ENCODE measurements at places on chromosomes 5 and 9. TPM values are rescaled to one million over a fixed set of nuclear protein-coding genes. Genes with fewer than 3 reads are reported as not detected.

Gene NMUR2
- not detected for total RNA-seq

Gene SPEF2
- 8.3 TPM for total RNA-seq

Gene TSTD2
- 26.7 TPM for total RNA-seq

Gene BTNL8
- total RNA-seq, result not detected

Gene C5orf58
- total RNA-seq, result not detected

Gene SYK
- 7.7 TPM for total RNA-seq

Gene CAVIN4
- 0.13 TPM for total RNA-seq

Gene IL5
- not detected for total RNA-seq

Gene AGTPBP1
- 62.4 TPM for total RNA-seq

Gene IRGM
- 2.0 TPM for total RNA-seq

Gene GABRA6
- not detected for total RNA-seq

DNA sequence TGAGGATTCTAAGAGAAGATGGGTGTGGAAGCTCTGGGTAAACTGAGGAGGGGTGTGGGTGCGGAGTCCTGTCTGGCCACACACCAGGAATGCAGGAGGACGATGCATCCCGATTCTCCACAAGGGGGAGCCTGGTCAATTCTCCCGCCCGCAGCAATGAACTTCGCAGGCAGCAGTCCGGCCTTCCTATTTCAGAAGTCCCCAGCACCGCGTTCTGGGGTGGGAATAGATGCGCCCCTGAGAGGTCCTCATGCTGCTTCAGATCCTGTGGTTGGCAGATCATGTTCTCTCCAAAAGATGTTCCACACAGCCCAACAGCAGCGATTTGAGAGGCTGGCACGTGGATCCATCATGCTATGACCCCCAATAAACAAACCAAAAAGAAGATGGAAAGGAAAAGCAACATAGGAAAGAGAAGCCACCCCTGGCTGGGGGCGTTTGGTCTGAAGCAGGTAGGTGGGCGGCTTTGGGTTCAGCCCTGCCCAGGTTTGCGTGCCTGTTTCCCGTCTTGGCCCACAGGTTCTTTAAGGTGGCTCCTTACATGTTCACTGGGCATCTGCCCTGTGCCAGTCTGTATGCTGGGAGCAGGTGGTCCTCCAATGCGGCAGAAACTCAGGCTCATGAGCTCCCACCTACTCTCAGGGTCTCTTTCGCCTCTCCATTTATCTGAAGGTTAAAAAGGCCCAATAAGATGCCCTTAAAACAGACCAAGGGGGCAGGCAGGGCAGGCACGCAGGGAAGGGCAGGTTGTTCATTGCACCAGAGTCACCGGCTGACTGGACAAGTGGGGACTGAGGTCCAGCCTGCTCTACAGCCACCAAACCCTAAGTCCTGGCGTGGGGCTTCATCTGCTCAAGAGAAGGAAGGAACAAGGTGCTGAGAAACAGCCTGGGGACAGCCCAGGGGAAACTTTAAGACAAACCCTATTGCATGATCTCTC lies 171.6 kb downstream of the PAX5 start:
- no peak for DNase-seq

DNA sequence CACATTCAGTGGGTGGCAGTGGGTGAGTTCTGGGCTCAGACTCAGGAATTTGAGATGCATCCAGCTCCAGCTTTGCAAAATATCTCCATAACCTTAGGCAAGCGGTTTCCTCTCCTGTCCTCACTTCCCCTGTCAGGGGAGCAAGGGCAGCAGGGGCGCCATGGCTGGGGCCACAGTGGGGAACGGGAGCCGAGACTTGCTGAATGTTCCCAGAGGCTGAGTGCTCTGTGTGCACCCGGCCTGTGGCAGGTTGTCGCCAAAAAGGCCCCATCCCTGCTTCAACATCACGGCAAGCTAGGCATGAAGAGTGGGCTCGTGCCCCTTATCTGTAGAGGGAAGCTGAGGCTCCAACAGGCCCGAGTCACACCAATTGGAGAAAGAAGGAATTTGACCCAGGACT lies 268.8 kb downstream of the NSG2 start:
- no peak for DNase-seq

GRCh38 chr9:76365028-76365427 lies 29.2 kb downstream of the RFK start:
- DNase-seq, result no peak

DNA sequence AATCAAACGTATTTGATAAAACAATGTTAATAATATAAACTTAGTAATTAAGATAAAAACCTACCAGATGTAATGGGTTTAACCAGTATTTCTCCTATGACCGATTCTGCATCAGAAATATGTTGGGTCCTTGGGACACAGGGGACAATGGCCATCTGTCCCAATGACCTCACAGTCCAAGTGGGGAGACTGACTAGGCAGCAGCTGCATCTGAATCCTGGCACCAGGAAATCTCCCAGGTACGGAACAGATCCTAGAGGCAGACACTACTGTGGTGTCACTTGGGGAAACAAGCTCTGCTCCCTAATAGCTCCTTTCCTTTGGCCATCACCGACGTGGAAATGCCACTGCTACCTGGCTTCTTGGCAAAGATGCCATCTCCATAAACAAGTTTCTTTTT lies 81.8 kb upstream of the SARDH start:
- DNase-seq, result no peak

DNA sequence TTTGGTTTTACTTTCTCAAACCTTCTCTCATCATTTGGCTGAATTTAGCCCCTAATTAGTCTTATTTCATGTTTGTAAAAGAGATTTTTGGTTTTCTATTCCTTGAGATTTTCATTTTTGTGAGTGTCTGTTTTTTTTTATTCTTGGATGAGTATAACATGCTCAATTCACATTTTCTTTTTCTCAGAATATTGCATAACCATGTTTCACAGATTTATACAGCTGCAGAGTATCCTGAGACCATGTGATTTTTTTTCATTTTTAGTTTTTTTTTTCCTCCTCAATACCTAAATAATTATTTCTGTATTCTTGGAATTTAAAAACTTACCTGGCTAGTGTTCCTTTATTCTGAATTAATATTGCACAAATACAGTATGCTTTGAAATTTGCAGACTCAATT lies 361.9 kb downstream of the SEMA5A start:
- no peak for DNase-seq

GRCh38 chr5:92409134-92409533 lies 1026.0 kb upstream of the ARRDC3 start:
- no peak for DNase-seq

DNA sequence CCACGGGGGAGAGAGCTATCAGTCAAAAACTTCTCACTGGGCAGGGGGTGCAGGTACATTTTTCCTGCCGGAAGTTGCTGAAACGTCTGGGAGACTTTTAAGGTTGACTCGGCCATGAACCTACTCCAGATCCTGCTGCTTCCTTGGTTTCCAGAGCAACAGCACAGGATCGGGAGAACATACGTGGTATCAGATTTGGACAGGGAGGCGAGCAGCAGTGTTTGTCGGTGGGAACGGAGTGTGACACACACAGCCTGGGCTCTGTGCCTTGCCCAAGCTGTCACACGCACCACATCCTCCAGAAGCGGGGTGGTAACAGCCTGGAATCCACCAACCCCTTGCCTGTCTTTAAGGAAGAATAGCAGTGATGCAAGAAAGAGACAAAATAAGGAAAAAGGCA lies 276.5 kb downstream of the SLIT3 start:
- no peak for DNase-seq

DNA sequence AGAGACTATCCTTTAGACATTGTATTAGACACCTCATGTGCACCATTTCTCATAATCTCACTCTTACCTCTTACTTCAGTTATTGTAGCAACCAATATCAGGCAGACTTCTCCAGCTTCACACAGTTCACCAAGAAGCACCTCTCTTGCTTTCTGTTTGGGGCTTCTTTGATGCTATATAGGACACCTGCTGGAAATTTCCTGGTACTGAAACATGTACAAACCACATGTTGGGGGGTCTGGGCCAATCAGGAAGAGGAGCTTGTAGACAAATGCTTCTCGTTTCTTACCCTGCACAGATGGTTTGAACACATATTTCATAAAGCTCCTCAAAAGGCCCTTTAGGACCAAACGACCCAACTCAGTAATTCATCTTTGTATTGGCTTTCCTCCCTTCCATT lies 212.1 kb downstream of the IZUMO3 start:
- no peak for DNase-seq

GRCh38 chr9:113543982-113544303 lies 80.4 kb downstream of the RGS3 start:
- DNase-seq, result no peak

- DNase-seq, result no peak
Measured at GRCh38 chr5:151258201-151258611, 5.2 kb downstream of the GM2A start.

GRCh38 chr9:1514250-1514649 lies 464.1 kb downstream of the DMRT2 start:
- no peak for DNase-seq

GRCh38 chr9:70012569-70012968 lies 31.1 kb upstream of the MAMDC2 start:
- no peak for DNase-seq

GRCh38 chr9:5326893-5327548 lies 12.7 kb downstream of the RLN1 start:
- peak; percentile 13 for DNase-seq

GRCh38 chr5:77546-77945 lies 14.4 kb upstream of the PLEKHG4B start:
- DNase-seq, result no peak

DNA sequence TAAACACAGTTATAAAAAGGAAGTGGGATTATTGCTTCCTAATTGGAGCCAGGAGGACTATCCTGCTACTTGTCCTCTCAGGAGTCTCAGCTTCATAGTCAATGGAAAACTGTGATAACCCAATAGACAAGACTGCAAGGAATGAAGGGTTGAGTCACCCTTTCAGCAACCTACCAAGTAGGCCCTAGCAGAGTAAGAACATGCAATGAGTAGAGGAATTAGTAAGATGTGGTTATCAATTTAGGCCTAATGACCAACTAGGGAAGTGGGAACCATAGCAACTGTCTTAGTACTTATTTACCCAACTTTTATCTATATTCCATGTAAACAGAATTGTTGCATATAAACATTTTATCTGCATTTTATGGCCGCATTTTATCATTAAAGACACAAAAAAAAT lies 310.1 kb downstream of the RFX3 start:
- DNase-seq, result no peak

- no peak for DNase-seq
Measured at GRCh38 chr5:152397581-152397980, 7.5 kb downstream of the NMUR2 start.

DNA sequence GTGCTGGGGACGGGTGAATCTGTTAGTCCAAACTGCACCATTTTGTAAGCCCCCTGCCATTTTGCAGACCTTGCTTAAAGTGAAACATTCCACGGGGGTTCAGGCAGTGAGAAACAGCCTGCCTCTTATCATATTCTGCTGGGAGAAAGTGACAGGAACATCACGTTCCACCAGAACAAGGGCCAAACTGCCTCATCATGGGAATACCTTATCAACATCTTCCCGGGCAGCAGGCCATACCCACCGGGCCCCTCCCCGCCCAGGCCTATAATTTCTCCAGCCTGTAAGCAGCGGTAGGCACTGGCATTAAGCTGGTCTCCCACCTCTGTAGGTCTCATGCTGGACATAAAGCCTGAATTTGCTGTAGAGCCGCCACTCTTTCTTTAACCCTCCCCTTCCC lies 1.5 kb upstream of the CFAP77 start:
- DNase-seq, result no peak

DNA sequence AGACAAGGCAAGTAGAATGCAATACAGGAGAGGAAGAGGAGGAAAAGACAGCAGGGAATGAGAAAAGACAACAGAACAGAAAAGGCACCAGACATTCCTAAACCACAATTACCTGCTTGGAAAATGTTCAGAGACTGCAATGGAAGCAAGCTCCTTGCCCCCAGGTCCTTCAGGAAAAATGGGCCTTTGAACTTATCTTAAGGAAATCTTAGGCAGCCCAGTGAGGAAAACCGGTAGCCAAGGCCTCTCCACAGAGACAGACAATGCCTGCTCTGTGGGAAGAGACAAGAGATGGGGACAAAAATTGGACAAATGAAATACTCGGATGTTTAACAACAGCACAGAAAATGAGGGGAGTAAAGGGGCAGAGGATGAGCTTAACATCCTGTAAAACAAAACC lies 31.2 kb downstream of the HTR4 start:
- no peak for DNase-seq

- DNase-seq, result no peak
Measured at GRCh38 chr9:122364783-122365150, 6.1 kb upstream of the PTGS1 start.

DNA sequence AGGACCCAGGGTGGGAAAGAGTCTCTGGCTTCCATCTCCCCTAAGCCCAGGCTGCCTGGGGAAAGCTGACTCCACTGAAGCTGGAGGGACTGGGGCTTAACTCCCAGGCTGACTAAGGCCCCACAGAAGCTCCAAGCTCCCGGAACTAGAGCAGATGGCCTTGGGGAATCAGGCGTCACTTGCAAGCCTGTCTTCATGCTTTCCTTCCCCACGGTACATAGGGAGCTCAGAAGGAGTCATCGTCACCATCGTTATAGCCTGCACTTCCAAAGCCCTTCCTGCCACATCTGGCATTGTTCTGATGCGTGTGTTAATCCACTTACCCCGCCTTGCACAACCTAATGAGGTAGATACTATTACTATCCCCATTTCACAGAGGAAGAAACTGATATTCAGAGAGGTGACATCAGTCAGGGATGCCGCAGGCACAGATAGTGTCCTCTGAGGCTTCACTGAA lies 11.5 kb downstream of the AQP3 start:
- DNase-seq, result no peak

GRCh38 chr5:79020861-79021561 lies 35.9 kb upstream of the ARSB start:
- no peak for DNase-seq

DNA sequence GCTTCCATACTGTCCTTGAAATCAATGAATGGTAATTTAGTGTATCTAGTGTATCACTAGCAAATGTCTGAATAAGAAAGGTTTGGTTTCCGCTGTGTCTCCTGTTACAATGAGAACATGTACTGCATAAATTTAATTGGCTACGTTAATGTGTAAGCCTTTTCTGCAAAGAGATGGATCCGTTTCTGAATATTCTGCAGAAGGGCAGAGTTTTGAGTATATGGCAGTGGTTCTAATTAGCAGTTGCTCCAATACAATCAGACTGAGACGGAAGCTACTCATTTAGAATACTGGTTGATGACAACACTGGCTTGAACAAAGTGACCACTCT lies 555 bp upstream of the PCDHGC4 start:
- no peak for DNase-seq

- no peak for DNase-seq
Measured at GRCh38 chr5:56003179-56003578, 8.4 kb upstream of the IL6ST start.
